ENCODE measurements at places on chromosomes 1 and 21. TPM values are rescaled to one million over a fixed set of nuclear protein-coding genes. Genes with fewer than 3 reads are reported as not detected.

Gene A3GALT2
- not detected for total RNA-seq

Gene DCST1
- not detected for total RNA-seq

Gene RIMS3
- total RNA-seq, result 5.3 TPM

Gene PMVK
- 43.6 TPM for total RNA-seq

Gene GIPC2
- total RNA-seq, result 0.38 TPM

Gene HPDL
- total RNA-seq, result 16.3 TPM

Gene DFFA
- total RNA-seq, result 40.9 TPM

Gene SOX13
- 1.9 TPM for total RNA-seq

Gene DEGS1
- total RNA-seq, result 65.9 TPM

Data from activated CD8-positive, alpha-beta memory T cell treated with anti-CD3 and anti-CD28 coated beads, Interleukin-2, amount 10 ng/mL, durations not matched to agents 7 days and 5 days (primary cell).